ENCODE measurements at places on chromosomes 1 and 21.

- DNase-seq, result no peak
Measured at GRCh38 chr1:60114745-60115318, 41.3 kb upstream of the C1orf87 start.

DNA sequence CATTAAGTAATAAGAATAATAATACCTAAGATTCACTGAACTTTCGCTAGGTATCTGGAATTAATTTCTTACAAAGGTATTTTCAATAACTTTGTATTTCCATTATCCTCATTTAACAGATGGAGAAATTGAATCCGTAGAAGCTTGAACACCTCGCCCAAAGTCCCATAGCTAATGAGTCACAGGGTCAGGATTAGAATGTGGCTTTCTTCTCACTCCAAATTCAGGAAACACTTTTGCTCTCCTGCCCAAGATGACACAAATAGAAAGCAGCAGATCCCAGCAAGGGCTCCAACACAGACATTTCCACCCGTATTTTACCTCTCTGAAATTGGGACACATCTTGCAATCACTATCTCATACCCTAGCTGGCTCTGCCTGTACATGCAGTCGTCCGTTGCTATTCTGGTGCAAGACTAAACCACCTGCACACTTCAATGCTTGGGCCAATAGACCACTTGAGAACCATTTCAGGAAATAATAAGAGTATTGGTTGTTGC lies 125.9 kb upstream of the GREM2 start:
- no peak for DNase-seq

DNA sequence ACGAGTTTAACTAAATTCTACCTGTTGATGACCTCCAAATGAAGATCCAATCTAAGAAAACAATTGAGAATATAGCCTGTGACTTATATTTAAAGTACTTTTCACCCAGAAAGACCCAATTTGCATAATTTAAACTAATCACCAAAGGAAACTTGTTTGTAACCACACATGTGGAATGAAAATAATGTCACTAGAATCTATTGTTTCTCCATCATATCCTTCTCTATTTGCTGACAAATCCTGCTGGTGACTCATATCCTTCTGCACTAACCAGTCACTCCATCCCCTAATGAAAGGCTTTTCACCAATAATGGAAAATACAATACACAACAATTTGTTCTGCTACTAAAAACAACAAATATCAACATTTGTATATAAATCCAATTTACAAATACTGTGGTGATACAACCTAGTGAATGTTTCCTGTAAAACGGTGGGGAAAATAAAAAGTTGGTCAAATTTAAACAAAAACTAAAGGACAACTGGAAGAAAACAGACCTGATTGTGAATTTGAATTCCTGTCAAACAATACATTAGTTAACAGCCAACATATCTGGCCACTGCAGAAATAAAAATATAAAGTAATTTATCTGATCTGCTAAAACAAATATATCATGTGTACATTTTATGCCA lies 6.5 kb downstream of the PTP4A2 start:
- no peak for DNase-seq

- no peak for DNase-seq
Measured at GRCh38 chr1:63951059-63951946, 177.5 kb downstream of the ROR1 start.

GRCh38 chr1:12372761-12373160 lies 142.9 kb downstream of the VPS13D start:
- DNase-seq, result no peak

DNA sequence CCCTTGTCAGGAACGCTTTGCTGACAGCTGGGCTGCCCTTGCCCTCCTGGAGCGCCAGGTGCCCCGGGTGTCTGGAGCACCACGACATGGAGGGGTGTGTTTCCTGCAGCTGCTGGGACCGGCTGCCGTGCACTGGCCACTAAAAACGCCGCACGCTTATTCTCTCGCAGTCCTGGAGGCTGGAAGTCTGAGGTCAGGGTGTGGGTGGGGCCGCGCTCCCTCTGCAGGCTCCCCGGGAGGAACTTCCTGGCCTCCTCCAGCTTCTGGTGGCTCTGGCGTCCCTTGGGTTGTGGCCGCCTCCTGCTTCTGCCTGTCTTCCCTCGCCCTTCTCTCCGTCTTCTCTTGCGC lies 28.0 kb upstream of the PLCH2 start:
- DNase-seq, result no peak

- DNase-seq, result no peak
Measured at GRCh38 chr1:187003353-187003752, 174.6 kb downstream of the PLA2G4A start.

GRCh38 chr1:158019171-158019868 lies 25.9 kb downstream of the KIRREL1 start:
- DNase-seq, result no peak

GRCh38 chr1:230210981-230211336 lies 143.9 kb downstream of the GALNT2 start:
- no peak for DNase-seq

DNA sequence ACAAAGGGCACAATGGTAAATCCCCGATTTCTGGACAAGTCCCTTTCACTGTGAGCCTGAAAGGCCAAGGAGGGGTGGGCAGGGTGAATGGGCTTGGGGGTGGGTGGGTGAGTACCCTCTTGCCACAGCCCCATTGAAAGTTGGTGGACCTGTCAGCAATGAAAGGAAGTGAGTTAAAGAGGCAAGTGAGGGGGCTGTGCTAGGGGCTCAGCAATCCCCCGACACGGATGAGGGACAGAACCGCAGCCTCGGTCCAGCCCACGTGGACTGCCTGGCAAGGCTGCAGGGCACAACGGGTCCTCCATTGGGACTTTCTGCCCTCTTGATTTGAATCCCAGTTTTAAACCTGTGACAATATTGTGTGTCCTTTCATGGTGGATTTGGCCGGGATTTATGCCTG lies 255.3 kb downstream of the FOXD2 start:
- DNase-seq, result no peak

- no peak for DNase-seq
Measured at GRCh38 chr1:217521317-217521716, 109.6 kb downstream of the GPATCH2 start.

DNA sequence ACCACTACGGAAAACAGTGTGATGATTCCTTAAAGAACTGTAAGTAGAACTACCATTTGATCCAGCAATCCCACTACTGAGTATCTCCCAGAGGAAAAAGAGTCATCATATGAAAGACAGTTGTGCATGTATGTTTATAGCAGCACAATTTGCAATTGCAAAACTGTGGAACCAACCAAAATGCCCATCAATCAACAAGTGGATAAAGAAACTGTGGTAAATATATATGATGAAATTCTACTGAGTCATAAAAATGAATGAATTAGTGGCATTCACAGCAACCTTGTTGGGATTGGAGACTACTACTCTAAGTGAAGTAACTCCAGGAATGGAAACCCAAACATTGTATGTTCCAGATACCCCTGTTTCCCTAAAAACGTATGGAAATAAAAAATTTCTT lies 337.0 kb upstream of the PTBP2 start:
- no peak for DNase-seq

GRCh38 chr1:115423776-115424175 lies 85.7 kb upstream of the NGF start:
- DNase-seq, result no peak

- no peak for DNase-seq
Measured at GRCh38 chr1:47399138-47399845, 16.8 kb upstream of the FOXE3 start.

DNA sequence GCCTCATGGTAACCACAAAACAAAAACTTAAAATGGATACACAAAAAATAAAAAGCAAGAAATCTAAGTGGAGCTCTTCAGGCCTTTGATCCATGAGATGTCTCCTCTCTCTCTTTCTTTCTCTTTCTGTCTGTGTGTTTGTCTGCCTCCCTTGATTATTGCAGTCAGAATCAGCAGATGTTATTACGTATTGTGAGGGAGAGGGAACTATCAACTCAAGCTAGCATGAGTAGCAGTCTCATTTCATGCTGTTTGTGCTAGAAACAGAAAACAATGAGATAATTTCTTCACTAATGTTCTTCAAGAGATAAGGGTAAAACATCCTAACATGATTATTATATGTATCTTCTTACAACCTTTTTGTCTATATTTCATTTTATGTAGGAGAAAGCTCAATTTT lies 103.7 kb upstream of the PDC start:
- DNase-seq, result no peak

DNA sequence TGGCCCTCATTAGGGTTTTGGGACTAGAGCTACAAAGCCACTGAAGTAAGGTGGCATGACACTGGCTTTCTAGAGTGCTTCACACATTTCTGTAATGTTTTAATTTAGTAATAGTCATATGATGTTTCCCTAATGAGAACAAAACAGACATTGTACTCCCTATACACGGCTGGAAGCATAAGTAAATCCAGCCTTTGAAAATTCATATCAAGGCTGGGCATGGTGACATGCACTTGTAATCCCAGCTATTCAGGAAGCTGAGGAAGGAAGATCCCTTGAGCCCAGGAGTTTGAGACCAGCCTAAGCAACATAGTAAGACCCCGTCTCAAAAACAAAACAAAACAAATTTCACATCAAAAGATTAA lies 7.4 kb downstream of the USP48 start:
- DNase-seq, result no peak

DNA sequence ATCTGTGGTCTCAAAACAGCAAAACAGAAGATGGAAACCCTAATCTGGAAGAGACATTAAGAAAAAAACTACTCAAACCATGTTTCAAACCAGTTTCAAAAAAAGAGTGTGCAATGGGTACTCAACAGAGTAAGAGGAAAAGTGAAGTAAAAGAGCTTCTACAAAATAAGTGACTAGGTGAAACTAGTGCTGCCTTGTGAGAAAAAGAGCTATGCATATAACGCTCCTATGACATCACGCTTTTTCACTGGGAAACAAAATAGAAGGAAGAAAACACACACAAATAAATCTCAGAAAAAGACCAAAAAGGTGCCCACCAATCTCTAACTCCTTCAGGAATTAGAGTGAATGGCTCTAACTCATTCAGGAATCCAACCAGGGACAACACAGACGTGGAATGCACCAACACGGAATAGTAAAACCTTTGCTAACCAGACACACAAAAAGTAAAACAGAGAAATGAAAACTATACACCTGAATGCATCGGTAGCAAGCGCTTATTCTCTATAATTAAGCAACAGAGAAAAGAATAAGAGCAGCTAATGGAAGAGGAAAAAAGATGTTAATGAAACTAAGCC lies 1.3 kb downstream of the FOXJ3 start:
- DNase-seq, result no peak

- no peak for DNase-seq
Measured at GRCh38 chr1:80202118-80202517, 1195.6 kb upstream of the ADGRL4 start.

- no peak for DNase-seq
Measured at GRCh38 chr1:231973830-231974229, 347.2 kb downstream of the DISC1 start.

DNA sequence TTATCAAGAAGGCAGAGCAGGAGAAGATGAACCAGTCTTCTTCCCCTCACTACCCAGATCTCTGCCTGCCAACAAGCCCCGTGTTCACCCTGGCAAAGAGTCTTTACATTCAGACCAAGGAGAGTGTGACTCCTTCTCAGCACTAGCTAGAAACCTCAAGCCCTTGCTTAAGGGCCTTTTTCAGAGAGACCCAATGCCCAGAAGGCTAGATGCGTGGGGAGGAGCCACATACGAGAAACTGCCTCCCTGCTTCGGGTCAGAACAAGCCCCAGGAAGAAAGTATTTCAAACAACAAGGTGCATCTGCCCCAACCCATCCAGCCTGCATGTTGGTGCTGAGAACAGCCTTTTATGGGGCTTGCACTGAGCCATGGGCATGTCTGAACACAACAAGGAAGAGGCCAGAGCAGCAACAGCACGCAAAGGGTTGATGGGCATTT lies 152.7 kb upstream of the CAMK1G start:
- no peak for DNase-seq

DNA sequence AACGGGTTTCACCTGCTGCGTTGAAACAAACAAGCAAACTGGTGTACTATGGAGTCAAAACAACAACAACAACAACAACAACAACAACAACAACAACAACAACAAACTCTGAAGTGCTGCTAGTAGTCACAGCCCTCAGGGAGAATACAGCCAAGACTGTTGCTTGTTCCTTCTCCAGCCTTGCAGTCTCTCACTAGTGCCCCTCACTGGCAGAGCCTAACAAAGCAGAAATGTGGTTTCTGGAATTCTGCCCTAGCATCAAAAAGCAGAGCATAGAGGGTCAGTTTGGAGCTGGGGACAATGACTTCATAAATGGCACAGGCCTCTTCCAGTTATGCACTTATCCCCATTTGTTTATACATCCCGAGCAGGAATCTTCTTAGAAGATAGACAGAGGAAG lies 187.4 kb downstream of the KCNK2 start:
- DNase-seq, result no peak

DNA sequence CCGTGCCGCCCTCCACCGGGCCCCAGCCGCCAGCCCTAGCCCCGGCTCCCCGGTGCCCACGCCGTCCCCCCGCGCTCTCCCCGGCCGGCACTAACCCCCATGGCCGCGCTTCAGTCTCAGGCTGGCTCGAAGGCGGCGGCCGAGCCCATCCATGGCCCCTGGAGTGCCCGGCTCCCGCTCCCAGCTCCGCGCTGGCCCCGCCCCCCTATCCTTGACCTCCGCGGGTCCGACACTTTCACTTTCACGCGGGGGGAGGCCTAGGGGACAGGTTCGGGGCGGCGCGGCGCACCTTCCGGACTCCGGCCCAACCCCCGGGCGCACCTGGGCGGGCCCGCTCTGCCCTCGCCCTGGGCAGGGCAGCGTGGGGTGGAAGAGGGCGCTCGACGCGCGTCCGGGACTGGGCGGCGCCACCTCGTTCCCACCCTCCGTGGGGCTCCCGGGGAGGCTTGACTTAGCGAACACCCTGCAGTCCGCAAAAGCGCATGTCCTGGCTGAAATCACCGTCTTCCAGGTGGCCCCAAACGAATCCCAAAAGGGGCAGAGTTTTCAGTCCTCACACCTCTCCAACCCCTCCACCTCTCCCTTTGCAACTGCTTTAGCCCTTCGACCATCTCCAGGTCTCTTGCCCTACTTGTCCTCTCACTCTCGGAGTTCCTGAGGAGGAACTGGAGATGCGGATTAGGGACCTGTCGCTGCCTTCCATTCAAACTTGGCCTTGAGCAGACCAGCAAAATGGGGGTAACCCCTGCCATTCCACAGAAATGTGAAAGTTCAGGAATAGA lies 3.9 kb upstream of the DENND2D start:
- no peak for DNase-seq

DNA sequence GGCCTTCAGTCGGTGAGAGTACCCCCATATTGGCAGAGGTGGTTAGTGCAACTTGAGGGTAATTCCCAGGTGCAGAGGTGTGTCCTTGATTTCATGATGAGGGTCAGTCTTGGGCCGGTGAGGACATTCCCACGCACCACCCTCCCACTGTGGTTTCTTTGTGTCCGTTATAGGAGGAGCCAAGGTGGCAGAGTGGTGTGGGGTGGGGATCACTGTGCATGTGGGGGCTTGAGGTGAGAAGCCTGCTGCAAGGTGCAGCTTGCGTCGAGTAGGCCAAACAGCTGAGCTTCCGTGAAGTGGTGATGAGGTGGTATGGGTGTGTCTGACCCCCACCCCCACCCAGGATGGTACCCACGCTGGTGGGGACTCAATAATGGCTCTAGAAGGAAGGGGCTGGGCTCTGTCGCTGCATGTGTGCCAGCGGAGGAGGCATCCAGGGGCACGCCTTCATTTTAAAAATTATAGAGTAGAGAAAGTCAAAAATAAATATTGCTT lies 6.2 kb downstream of the PTPRF start:
- no peak for DNase-seq

- no peak for DNase-seq
Measured at GRCh38 chr1:153770797-153771196, 4.4 kb upstream of the SLC27A3 start.
